Epithelial cell of esophagus (primary cell): ENCODE measurements at places on chromosomes 6 and 20.

DNA sequence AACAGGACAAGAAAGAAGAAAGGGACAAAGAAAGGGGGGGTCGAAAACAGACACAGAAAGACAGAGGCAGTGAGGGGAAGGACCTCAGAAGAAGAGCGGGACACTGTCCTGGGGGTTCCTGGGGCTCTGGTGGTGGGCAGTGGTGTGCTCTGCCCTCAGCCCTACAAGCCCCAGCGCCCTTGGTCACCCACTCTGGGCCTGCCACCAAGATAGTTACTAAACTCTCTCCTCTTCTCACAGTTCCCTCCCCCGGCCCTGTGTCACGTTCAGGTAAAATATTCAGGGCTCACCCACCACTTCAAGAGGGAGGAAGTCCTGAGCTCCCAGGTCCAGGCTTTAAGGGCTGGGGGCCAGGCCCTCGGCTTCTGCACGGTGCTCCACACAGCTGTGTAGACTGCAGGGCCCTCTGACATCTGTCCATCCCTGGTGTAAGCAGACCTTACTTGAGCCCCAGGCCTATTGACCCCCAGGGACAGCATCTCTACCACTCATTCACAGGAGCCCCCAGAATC, 87.4 kb downstream of the MRPL14 start:
- no peak for DNase-seq

- no peak for DNase-seq
Measured at GRCh38 chr6:163815796-163816195, 401.3 kb downstream of the QKI start.

- DNase-seq = no peak
Measured at GRCh38 chr20:58886546-58886945, 34.0 kb downstream of the GNAS start.

GRCh38 chr6:137271245-137272183, 52.3 kb upstream of the IFNGR1 start:
- peak; percentile 69 for DNase-seq

- no peak for DNase-seq
Measured at GRCh38 chr6:169650959-169651292, 50.9 kb downstream of the WDR27 start.

DNA sequence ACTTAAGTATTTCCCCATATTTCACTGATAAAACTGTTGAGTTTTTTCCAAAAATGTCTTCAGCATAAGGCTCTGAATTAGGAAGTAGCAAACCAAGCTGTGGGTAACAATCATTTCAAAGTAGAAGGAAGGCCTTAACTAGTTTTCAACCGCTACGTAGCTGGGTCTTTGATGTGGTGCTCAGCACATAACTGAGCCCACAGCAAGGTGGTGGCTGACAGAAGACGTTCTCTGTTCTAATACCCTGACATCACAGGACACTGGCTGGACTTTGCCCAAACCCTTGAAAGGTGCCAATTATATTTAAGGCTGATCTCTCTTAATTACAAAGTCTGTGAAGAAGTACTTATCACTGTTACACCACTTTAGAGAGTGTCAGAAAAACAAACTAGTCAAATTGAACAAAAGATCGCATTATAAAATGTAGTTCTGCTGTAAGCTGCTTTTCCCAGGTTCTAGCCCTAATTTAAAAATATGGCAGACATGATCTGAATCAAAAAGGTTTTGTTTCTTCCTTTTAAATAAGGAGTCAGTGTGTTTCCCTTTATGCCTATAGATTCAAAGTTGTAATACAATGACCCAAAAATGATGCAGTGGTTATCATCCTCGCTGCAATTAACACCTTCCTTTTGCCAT, 26.7 kb downstream of the MAN1A1 start:
- no peak for DNase-seq

DNA sequence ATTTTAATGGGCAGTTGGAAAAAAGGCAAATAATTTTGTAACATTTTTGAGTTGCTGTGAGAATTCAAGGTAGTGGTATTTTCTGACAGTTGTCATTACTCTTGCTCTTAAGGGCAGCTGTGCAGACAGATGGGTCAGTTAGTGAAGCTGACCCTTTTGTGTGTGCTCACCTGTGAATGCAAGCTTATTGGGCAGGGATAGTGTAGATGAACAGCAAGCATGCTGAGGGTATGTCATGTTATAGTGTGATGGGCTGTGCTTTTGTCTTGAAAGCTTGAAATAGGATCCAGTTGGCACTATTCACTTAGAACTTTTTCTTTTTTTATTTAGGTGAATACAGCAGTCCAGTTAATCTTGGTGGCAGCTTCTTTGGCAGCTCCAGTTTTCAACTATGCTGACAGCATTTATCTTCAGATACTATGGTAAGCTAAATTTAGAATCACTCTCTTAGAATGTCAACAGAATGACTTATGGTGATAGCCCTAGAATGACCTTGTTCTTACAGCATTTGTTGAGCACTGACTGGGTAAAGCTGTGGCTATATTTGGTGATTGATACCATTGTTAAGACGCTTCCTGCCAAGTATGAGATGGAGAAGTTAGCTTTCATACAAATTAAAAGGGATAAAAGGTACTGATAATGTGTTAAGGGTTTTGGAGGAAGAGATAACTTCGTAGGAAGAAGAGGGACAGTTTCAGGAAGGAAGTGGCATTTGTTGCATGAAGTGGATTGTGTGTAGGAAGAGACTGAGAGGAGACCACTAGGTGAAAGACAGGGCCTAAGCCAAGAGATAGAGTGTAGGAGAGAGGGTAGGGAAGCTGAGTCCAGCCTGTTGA, 19.5 kb downstream of the LRRN4 start:
- DNase-seq = no peak

DNA sequence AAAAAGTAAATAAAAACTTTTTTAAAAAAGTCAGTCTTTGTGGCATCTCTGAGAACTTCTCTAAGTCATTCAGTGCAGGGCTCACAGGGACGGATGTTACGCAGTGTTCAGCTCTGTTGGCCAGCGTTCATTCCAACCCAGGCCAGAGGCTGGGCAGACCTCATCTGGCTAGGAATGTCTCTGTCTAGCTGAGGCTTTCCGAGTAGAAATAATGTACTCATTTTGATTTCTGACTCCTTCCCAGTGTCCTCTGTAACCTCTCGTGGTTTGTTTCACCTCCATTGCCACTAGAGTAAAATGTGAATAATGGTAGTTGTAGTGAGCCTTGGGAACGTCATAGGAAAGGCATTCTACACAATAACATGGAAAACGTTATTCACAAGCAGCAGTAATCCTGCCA, 135.1 kb downstream of the TMEM242 start:
- no peak for DNase-seq

DNA sequence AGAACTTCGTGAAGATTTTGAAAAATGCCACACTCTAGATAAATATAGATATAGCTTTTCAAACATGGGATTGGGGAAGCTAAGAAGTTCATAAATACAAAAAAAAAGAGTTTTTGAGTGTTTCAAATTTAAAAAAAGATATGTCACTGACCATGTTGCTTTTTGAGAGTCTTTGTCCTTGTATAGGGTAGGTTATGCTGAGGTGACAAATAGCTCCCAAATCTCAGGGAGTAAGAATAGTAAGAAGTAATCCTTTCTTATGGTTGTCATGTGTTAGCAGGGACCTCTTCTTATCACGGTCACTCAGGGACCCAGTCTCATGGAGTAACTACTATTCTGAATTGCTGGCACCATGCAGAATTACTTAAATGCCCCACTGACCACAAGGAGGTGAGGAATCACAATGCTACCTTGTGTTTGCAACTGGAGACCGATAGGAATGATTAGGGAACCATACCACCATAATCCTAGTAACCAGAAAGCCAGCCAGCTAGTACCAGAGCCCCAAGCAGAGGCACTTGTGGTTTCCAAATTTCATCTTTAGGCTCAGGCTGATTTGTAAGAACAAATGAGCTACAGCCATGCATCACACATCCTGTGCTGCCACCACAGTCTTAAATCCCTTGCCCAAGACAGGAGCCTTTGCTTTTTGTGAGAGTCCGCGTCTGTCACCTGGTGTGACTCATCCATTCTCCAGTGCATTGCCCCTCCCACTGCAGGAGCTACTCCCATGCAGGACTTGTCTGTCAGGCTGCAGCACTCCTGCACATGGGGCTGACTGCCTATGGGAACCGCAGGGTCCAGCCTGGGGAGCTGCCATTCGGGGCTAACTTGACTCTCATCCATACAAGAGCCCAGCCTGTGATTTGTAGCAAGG, 42.4 kb upstream of the ADGRF4 start:
- peak; percentile 96 for DNase-seq

GRCh38 chr20:13338999-13339411, 117.9 kb downstream of the ISM1 start:
- DNase-seq = no peak

DNA sequence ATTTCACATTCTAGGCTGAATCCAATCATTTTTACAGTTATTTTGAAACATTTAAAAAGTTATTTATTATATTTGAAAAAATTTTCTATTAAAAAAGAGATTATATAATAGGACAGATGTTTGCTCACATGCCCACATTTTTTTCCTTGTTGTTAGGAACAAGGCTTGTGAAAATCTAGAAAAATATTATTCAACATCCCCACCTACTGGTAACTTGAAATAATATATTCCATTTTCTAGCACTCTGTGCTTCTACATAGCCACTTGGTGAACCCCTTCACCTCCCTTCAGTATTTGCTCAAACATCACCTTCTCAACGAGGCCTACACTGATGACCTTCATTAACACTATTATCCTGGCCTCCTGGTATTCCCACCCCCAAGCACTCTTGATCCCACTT, 18.3 kb upstream of the GPRC6A start:
- DNase-seq = peak; percentile 44

DNA sequence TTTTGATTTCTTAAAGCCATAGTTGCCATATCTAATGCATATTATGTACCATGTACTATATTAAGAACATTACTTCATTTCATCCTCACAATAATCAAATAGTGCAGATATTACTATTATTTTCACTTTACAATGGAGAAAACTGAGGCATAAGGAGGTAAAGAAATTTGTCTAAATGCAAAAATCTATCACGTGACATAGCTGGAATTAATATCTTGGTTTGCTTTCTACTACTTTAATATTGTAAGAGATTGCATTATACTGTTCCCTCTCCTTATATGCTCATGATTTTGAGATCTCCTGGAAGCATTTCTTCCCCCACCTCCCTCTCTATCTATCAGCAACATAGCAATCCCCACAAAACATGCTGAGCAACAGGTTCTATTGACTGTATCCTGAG, 330.8 kb upstream of the SPTLC3 start:
- no peak for DNase-seq

- peak; percentile 78 for DNase-seq
Measured at GRCh38 chr6:3159805-3160781, 2.7 kb upstream of the TUBB2A start.

DNA sequence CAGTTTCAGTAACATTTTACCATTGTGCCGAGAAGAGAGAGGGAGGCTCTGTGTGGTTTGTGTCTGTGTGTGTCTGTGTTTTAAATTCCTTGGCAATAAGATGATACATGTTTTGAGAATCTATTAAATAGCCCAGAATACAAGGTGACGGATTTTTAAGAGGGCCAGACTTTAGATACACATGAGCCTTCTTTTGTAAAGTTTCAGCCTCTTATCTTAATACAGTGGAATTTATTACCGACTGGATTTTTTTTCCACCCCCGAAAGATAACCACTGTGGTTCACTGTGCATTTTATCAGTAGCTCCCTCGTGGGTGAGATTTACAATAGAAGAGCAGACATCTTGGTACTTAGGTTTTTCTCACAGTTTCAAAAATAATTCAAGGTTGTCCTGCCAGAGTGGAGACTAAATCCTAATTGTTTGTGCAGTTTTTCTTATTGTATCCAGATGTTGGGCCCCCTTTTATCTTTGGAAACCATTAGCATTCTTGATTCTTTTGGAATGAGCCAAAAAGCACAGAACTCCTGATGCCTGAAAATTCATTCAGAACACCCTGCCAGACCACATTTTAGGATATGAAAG, 49.9 kb downstream of the STK4 start:
- DNase-seq = no peak

- no peak for DNase-seq
Measured at GRCh38 chr6:150251566-150252186, 108.8 kb downstream of the PPP1R14C start.

GRCh38 chr6:67880939-67881705, 754.0 kb upstream of the ADGRB3 start:
- no peak for DNase-seq

- no peak for DNase-seq
Measured at GRCh38 chr6:152859225-152859624, 108.6 kb downstream of the VIP start.

DNA sequence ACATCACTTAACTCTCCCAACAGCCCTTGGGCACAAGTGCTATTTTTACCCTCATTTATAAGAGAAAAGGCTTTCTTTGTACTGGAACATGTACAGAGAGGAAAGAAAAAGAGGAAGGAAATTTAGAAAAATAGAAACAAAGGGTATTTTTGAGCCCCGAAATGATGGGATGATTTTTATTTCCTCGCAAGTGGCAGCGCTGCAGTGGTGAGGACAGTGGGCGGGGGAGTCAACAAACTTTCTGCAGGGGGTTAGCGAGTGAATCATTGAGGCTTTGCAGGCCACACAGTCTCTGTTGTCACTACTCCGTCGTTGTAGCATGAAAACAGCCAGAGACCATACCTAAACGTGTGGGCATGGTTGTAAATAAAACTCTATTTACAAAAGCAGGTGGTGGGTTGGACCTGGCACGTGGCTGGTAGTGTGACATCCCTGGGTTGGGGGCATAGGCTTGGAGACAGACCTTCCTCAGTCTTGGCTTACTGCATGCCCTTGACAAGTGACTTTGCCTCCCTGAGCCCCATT, 25.5 kb upstream of the OCSTAMP start:
- no peak for DNase-seq

DNA sequence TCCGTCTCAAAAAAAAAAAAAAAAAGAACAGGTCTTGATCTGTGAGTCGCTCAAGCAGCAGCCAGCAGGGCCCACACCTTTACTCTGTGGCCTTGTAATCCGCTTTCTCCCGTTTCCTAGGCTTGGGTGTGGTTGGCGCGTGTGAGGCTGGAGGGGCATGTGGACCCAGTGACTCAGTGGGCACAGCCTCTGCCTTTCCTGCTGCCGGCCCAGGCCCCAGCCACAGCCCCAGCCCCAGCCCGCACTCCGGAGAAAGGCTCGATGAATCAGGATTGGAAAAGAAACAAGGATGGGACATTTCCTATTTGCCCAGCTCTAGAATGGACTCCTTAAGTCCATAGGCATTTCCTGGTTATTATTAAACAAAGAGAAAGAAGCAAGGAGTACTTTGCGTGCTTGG, 4.3 kb downstream of the BHLHE23 start:
- DNase-seq = peak; percentile 47

DNA sequence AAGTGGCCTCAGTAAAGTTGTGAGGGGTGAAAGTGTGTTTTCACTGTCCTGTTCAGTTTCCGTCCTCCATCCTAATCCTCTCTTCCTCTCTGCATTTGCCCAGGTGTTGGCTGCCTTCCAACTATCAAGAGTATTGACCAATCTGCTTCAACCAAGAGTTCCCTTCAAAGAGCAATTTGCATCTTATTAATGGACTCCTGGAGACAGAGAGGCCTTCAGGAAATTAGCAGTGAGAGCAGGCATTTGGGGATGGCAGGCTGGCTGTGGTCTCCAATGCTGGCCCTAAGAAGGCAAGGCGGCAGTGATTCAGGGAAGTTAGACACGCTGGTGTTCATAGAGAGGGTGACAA, 77.2 kb downstream of the GPR6 start:
- no peak for DNase-seq
